ENCODE measurements at places on chromosomes 16 and 17.

DNA sequence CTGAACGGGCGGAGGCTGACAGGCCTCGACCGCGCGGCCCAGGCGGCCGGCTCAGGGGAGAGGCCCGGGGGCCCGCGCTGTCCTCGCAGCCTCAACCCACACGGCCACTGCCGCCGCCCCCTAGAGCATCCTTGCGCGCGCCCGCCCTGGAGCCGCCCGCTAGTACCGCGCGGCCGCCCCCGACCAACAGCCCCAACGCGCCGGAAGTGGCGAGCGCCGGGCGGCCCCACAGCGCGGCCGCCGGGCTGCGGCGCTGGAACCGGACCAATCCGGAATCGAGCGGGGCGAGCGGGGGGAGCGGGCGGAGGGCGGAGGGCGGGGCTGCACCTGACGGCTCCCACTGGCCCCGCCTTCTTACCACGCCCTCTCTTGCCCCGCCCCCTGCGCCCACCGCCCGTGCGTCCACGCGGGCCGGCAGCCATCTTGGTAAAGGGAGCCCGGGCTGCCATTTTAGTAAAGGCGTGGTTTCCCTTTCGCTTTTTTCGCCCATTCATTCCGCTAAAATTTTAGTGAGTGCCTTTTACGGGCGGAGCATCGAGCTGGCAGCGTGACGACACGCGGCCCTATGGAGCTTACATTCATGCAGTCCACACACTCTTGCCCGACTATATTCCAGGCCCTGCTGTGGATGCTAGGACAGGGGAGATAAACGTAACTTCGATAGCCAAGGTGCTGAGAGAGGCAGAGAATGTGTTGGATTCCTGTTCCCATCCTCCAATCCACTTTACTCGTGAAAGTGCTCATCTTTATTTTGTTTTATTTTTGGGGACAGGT, at the start of gene XPO6:
Gene XPO6 (minus strand): TSS at position 208 of the 774 bp plus-strand sequence. CDS start 597 bp downstream, outside the sequence.
- peak; percentile 99 for DNase-seq

DNA sequence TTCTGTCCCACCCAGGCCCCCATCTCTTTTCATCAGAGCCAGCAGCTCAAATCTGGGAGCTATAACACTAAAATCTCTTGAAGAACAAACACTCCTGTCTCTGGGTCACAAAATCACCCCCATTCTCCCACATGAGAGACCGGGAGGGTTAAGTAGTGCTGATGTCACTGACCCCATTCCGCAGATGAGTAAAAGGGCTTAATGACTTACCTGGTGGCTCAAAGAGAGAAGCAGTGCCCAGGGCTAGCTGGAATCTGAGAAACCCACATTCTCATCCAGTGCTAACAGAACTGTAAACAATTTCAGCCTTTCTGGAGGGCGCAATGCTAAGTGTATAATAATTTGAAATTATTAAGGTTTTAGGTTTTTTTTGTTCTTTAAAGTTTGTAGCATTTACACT, 26.3 kb upstream of the LHX1 start:
- no peak for DNase-seq

- no peak for DNase-seq
Observed at GRCh38 chr16:62177351-62178203, 141.3 kb upstream of the CDH8 start.

DNA sequence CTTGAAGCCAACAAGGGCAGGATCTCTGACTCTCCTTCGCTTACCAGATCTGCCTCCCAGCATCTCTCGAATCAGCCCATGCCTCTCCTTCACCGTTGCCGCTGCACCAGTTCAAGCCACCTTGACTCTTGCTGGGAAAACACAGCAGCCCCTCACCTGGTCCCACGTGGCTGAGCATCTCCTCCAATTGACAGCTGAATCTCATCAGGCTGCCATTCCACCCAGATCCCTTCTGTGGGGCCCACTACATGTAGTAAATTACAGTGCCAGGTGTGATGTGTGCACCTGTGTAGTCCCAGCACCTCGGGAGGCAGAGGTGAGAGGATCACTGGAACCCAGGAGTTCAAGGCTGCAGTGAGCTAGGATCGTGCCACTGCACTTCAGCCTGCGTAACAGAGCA, 37.8 kb upstream of the C16orf78 start:
- no peak for DNase-seq

GRCh38 chr16:50326835-50327465, 41.8 kb downstream of the BRD7 start:
- DNase-seq = no peak

DNA sequence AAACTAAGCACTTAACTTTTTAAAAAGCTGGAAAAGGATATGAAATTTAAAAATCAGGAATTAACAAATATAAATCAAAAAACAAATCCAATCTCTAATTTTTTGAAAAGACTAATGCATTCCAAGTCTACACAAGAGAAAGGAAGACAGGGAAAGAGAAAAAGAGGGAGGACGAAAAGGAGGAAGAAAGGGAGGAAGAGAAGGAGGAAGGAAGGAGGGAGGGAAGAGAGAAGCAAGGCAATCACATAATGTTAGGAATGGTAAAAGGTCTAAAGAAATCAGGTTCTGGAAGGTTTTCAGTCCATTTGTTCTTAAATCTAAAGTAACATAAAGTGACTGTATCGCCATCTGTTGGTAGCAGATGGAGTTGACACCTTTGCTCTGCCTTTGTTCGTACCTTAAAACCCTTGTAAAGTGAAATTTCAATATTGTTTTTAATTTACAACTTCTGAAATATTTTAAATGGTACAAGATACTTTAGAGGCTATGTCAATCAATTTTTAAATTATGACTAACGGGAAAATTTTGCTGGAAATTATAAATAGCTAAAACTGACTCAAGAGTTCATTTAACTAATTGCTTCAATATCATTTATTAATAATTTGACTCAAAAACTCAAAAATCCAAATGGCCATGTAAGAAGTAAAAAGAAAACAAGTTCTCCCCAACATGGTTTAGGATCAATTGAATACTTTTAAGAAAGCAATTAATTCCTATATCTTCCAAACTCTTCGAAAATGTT, 20.4 kb upstream of the CDYL2 start:
- no peak for DNase-seq

GRCh38 chr16:27401768-27402568, at the start of gene IL21R:
TSS of gene IL21R (plus strand) at chr16:27402174. CDS start at chr16:27430072, 27,898 bp downstream.
- peak; percentile 77 for DNase-seq

DNA sequence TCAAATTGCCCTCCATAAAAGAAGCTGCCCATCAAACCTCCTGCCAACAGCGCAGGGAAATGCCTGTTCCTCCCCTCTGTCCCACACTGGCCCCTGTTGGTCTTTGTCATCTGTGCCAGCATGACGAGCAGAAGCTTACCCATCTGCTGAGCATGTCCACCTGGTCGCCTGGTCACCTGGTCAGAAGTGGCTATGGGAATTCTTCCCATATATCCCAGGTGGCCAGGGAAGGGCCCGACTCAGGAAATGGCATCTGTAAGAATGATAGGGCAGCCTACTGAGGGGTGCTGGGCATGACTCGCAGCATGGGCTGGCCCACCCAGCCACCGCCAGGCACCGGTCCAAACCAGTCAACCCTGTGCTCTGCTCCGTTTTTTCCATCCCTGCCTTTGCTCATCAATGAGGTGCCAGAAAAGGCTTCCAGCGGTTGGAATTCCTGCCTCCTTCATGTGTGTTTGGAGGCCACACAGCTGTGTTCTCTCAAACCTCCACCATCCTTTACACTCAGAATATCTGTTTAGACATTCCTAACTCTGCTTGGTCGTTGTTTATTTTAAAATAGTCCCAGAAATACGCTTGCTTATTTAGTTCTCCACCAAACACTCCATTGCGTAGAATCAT, 145.2 kb downstream of the CLEC16A start:
- no peak for DNase-seq

- DNase-seq = peak; percentile 11
Observed at GRCh38 chr17:50872710-50873424, 6.7 kb upstream of the TOB1 start.

DNA sequence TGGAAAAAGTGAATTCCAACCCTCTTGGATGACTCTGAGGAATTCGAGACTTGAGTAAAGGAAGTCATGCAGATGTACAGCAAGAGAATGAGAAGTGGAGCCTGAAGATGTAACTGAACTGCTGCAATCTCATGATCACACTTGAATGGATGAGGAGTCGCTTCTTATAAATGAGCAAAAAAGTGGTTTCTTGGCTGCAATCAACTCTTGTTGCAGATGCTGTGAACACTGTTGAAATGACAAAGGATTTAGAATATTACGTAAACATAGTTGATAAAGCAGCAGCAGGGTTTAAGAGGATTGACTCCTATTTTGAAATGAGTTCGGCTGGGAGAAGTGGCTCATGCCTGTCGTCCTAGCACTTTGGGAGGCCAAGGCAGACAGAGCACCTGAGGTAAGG, 25.5 kb downstream of the ASPA start:
- DNase-seq = no peak

GRCh38 chr17:74408815-74409214, 23.1 kb upstream of the GPRC5C start:
- no peak for DNase-seq

GRCh38 chr16:15509593-15510535, 75.5 kb downstream of the BMERB1 start:
- no peak for DNase-seq

DNA sequence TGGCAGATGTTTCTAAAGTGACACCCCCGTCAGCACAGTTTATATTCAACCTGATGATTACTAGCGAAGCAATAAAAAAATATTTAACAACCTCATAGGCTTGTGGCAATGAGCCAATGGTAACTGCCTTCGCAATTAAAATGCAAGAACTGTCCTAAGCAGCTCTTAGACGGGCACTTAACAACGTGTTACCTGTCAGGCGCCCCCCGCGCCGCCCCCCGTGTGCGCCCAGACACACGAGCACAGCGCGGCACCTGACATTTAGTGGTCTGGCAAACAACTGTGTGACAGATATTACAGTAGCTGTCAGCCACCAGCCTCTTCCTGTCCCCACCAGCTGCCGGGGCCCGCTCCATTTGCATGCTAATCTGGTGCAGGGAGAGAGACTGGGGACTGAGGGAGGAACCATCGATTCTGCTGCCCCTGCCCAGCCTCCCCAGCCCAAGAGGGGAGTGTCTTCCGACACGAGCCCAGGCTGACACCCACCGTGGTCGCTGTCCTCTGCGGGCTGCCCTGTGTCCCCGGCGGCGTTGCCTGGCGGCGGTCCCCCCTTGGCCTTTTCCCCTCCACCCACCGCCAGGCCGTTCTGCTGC, 12.7 kb downstream of the NDUFAF8 start:
- DNase-seq = no peak

DNA sequence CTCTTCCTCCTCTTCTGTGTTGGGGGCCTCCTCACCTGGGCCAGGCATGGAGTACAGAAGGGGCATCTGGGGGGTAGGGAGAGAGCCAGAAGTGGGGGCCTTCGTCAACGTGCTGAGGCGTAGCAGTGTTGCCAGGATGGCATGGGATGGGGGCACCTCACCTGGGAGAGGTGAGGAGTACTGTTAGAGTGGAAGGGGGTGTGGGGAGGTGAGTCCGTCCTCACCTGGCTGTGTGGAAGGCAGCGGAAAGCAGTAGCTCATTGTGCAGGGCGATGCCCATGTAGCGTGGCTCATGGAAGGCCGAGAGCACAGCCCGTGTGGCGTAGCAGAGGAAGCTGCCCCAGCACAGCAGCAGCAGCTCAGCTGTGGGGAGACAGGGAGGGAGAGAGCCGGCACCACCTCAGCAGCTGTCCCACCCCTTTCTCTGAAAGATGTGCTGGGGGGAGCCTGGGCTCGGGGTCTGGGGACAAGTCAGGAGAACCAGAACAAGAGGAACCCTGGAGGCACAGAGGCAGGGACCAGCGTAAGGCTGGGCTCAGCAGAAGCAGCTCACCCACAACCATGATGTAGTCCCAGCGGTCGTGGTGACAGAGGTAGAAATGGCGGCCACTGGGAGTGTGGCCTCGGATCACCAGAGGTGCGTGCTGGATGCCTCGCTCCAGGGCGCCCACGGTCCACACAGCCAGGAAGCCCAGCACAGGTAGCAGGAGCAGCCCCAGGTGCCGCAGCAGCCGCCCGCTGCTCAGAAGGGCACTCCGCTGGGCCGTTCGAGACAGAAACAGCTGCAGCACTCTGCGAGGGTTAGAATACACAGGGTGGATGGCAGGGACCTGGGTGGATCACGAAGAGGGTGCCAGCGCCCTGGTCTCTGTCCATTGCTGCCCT, 9.0 kb downstream of the GPR179 start:
- DNase-seq = no peak

GRCh38 chr16:11783319-11784037, 13.6 kb downstream of the ZC3H7A start:
- DNase-seq = peak; percentile 8

GRCh38 chr17:60383379-60383778, 8.6 kb downstream of the USP32 start:
- DNase-seq = no peak

DNA sequence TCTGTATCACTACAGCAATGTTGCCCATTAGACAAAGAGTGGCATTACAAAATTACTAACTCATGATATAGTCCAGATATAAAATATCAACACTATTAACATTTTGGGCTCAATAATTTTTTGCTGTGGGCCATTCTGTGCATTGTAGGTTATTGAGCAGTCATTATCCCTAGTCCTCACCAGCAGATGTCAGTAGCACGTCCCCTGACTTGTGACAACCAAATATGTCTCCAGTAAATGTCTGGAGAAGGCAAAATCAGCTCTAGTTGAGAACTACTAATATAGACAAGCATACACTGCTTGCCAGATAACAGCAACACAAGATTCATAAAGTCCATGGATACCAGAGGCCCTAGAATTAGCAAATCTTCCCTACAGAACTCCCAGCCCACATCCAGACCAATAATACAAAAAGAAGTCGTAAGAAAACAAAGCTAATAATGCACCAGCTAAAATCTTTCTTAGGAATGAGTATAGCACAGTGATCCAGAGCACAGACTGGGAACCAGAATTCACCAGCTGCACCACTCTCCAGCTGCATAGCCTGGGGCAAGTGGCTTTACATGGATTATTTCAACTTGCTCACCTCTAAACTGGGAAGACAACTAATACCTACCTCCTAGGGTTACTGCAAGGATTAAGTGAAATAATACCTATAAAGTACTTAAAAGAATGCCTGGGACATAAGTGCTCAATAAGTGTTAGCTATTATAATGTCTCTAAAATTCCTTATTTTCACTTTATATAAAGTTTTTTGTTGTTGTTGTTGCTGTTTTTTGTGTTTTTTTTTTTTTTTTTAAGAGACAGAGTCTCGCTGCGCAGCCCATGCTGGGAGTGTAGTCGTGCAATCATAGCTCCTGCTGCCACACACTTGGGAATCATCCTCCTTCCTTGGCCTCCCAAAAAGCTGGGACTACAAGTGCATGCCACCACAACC, 23.7 kb downstream of the HELZ start:
- DNase-seq = no peak

- no peak for DNase-seq
Observed at GRCh38 chr17:28579526-28579925, 2.8 kb upstream of the ALDOC start.

DNA sequence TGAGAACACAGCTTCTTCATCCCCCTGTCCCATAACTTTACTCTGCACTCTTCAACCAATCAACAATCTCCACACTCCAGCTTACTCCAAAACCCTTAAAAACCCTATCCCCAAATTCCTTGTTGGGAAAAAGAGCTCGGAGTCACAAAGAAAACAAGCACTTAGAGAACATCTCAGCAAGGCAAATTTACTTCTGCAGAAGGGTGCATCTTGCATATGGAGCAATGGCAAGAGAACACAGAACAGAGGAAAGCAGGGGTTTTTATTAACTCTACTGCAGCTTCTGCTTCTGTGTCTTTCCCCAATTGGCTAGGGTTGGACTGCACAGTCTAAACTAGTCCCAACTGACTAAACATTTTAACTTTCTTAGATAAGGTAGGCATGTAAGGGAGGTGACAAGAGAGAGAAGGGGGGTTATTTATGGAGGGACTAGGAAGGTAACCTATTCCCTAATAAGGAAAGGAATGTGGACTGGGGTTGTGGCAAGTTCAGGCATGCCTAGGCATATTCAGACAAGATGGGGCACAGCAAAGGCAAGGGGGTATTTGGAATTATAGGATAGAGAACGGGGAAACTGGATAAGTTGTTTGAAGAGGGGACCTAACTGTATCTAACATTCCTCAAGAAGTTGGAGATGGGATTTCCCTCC, 125.5 kb downstream of the CACNG3 start:
- no peak for DNase-seq

All from activated T-helper 1 cell treated with anti-CD3 and anti-CD28 coated beads, Interleukin-2, amount 50 U/mL, for 16 hours (primary cell).